Activated naive CD4-positive, alpha-beta T cell (primary cell): ENCODE measurements at places on chromosomes 7 and 10.

DNA sequence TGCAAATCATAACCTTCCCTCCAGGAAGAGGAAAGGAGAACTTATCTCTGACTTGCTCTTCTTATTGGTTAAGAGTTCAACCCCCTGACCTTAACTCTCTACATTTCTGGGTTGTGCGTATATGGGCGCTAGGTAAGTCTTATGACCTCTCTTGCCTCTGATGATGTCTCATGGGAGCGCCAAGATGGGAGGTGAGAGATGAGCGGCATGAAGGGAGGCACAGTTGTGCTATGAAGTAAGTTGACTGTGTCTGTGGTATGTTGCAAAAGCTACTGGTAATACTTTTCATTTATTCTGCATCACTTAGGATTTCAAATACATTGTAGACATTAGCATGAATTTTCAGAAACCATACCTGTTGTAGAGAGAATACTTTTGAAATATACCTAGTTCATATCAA lies 59.0 kb downstream of the EXOC6 start:
- DNase-seq, result no peak

DNA sequence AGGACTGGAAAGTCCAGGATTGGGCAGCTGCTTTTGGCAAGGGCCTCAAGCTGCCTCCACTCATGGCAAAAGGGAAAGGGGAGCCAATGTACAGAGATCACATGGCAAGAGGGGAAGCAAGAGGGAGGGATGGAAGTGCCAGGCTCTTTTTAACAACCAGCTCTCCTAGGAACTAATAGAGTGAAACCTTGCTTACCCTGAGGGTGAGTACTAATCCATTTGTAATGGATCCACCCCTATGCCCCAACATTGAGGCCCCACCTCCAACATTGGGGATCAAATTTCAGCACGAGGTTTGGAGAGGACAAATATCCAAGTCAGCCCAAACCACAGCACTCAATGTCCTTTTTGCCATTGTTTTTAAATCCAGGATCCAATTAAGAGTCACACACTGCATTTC lies 12.5 kb downstream of the HABP2 start:
- no peak for DNase-seq

GRCh38 chr10:94219829-94220228 lies 142.9 kb downstream of the NOC3L start:
- no peak for DNase-seq

DNA sequence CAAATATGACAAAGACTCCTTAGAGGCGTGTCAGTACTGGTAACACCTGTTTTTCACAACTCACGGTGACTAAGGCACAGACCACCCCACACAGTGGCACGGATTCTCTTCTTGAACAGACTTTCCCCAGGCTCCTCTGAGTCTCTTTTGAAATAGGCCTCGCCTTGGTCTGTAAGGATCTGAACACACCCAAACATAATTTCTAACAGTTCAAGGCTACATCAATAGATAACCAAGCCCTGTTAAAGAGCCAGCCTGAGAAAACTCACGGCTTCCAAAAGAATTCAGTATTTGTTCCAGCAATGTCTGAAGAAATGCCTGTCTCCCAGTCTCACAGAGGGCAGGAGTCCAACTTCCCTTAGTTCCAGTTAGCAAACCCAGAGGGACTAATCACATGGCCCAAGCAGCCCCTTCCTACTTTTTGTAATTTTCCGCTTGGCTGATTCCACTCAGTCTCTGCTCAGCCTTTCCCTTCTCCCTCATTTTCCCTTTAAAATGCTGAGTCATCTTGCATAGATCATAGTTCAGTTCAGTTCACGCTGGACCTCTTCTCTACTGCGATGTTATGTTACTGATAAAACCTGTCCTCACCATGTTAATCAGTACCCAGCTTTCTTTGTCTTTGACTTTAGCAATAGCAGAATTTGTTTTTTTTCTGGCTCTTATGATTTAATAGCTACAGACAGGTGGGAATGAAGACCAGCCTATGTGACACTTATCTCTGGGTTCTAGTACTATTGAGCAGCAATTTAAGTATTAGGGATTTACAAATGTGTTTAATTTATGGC lies 22.6 kb upstream of the AKR1C3 start:
- DNase-seq, result no peak

- DNase-seq, result no peak
These were observed 31.0 kb upstream of the ARID5B start for GRCh38 chr10:61870526-61870895.

- no peak for DNase-seq
These were observed 333.9 kb downstream of the AUTS2 start for GRCh38 chr7:69932034-69932628.

GRCh38 chr7:88492153-88492552 lies 185.5 kb upstream of the STEAP4 start:
- DNase-seq, result no peak

DNA sequence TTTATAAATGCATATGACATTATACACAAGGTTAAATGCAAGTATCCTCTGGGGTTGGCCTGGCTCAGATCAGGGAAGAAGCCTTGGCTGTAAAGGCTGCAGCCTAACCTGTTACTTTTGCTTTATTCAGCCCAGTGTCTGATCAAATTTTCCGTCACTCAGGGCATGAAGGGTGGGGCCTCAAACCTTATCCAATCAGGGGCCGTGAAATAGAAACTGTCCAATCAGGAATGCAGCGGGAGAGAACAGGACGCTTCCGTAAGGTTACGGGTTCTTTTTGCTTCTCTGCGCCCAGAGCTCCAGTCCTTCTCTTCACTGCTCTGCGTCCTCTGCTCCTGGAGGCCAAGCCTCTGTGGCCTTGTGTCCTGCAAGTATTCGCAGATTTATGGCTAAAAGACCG lies at the start of gene ZNF716:
Gene ZNF716 (plus strand): TSS at position 274 of the 400 bp plus-strand sequence. CDS start 112 bp downstream, at position 386.
- DNase-seq, result no peak

GRCh38 chr7:12728192-12728538 lies 40.7 kb downstream of the ARL4A start:
- no peak for DNase-seq

- DNase-seq, result no peak
These were observed 183.4 kb downstream of the PRKCQ start for GRCh38 chr10:6396652-6397051.

- no peak for DNase-seq
These were observed 70.4 kb downstream of the ASB13 start for GRCh38 chr10:5595994-5596471.

DNA sequence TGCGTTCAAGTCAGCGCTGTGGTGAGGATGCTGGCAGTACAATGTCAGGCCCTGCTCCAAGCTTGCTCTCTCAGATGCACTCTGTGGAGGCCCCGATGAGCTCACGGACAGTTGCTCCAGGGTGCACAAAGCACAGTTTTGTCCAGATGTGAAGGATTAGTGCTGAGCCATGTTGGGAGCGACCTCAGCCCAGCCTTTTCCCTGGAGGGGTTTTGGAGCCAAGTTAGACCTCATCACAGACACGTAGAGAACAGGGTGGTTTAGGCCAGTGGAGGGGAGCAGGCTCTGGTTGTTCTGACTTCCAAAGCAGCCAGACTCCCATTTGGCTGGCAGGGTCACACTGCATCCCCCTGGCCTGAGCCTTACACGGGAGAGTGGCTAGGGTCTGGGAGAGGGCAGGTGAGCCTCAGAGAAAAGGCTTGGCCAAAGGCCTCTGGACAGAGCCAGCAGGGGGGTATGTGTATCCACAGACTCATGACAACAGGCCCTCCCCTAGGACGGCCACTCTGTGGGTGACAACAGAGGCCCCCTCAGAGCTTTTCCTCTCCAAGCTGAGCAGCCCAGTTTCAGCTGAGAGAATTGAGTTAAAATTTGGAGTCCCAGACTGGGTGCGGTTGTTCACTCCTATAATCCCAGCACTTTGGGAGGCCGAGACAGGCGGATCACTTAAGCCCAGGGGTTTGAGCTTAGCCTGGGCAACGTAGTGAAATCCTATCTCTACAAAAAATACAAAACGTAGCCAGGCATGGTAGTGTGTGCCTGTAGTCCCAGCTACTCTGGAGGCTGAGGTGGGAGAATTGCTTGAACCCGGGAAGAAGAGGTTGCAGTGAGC lies 4.7 kb downstream of the PLAC9 start:
- DNase-seq, result no peak

GRCh38 chr10:12597788-12598765 lies 248.7 kb downstream of the CAMK1D start:
- no peak for DNase-seq
